Bone marrow (tissue), 2 donors: ENCODE measurements at places on chromosomes 11 and 22.
A peak's percentile ranks its signal among the peaks of the same experiment; 100 is the strongest.

DNA sequence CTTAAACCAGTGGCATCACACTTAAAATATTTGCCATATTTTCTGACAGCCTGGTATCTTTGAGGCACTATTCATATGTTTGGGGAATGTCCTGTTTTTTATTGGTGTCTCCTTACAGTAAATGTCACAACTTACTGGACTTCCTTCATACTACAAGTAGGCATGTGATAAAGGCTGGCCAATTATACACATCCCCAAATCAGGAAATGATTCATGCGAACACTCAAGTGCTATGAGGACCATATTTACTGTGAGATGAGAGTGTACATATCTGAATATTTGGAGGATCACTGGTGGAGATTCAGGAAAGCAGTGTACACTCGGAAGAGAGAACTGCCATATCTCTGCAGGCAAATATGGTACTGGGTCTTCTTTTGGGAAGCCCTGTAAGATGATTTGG, 913.8 kb upstream of the CHORDC1 start:
- no peak for DNase-seq

GRCh38 chr11:93718057-93718563, 23.2 kb downstream of the TAF1D start:
- DNase-seq, result no peak

- DNase-seq, result no peak
These were observed 26.9 kb downstream of the SLC6A5 start for GRCh38 chr11:20626279-20626678.

GRCh38 chr11:20138707-20139106, 21.6 kb downstream of the DBX1 start:
- no peak for DNase-seq

DNA sequence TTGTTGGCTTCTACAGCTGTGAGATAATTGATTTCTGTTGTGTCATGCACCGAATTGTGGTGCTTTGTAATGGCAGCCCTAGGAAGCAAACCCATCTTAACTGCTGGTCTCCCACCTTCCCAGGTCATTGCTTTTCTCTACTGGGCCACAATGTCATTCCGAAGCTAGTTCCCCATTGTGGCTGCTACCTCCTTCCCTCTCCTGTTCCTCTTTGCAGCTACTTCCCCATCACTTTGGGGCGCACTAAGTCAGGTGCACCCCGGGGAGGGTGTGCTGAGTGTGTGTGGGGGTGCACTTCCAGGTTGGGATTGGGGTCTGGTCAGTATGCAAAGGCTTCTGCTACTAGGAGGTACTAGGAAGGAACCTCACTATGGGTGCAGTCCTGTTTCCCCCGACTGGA, 109.3 kb downstream of the ST3GAL4 start:
- DNase-seq, result peak; percentile 30

DNA sequence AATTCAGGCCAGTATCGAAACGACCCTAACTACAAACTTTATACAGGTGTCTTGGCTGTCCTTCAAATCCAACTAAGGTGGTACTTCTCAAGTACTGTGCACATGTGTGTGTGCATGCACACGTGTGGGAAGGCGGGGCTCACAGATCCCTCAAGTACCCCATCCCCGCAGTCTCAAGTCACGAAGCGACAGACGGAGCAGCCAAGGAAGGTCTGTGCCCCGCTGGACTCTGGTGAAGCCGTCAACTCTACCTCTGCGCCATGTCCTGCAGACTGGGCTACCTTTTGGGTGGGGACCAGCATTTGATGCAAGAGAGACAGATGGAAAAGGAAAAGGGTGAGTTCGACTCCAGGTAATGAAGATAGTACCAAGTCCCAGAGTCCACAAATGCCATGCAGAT, 169.0 kb downstream of the CRYBB2 start:
- DNase-seq, result no peak

GRCh38 chr22:39343259-39344045, 6.3 kb upstream of the SYNGR1 start:
- no peak for DNase-seq

GRCh38 chr11:96704847-96705246, 315.0 kb downstream of the JRKL start:
- no peak for DNase-seq

- DNase-seq, result no peak
These were observed 63.4 kb upstream of the CARD18 start for GRCh38 chr11:105202844-105203548.

- DNase-seq, result no peak
These were observed 206.5 kb upstream of the PDGFD start for GRCh38 chr11:104370478-104370877.

- DNase-seq, result no peak
These were observed 49.2 kb downstream of the APOL5 start for GRCh38 chr22:35766654-35767580.

- DNase-seq, result no peak
These were observed 4.4 kb downstream of the TMEM121B start for GRCh38 chr22:17116572-17117330.

- DNase-seq, result no peak
These were observed 119.6 kb downstream of the NAV2 start for GRCh38 chr11:19832086-19832750.

- no peak for DNase-seq
These were observed 7.7 kb upstream of the GLYATL1B start for GRCh38 chr11:59078435-59078834.

DNA sequence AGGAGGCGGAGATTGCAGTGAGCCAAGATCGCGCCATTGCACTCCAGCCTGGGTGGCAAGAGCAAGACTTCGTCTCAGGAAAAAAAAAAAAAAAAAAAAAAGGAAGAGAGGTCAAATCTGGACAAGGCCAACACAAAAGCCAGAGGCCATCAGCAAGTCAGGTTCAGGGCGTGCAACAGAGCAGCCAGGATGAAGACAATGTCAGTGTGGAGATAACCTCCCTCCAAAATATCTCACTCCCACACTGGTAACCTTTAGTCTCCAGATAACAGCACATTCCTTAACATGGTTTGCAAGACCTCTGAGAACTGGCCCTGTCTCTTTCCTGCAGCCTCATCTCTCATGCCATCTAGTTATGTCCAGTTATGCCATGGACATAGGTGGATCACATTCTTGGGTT, 4.7 kb downstream of the CSNK2A3 start:
- no peak for DNase-seq

DNA sequence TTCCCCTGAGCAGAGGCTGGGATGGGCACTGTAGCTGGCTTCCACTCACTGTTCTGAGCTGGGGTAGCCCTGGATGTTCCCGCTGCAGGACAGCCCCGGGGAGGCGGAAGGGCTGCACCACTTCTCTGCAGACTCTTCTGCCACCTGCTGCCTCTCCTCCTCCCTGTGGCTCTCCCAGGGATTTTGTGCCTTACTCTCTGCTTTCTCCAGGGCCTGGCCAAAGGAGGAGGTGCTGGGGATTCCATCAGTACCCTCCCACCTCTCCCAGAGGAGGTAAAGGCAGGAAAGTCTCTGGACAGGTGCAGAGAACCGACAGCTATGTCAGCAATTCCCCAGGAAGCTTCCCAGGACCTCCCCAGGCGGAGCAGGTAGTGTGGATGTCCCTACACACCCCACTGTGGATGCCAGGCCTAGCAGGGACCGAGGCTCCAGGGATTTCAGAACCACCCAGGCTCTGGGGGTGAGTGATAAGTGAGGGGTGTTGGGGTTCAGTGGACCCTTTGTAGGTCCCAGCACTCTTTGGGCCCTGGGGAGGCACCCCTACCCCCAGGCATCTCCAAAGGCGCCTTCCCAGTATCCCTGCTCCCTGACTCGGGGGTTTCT, 11.3 kb downstream of the DUSP8 start:
- no peak for DNase-seq

DNA sequence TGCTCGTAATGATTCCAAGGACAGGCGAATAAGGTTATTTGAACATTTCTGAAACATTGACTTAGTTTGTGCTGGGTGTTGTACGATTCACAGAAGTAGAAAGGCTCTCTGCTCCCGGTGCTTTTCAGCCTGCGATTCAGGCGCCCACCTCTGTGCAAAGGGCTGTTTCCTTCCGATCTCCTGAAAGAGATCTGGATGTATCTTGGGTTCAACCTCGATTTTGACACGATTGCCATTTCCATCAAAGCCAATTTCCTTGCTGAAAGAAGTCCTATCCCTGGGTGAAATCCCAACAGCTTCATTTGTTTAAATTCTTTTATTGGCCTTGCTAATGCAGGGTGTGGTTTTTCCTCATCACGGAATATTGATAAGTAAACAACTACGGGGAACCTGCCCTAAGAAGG, 1.1 kb upstream of the ZC3H12C start:
- no peak for DNase-seq

DNA sequence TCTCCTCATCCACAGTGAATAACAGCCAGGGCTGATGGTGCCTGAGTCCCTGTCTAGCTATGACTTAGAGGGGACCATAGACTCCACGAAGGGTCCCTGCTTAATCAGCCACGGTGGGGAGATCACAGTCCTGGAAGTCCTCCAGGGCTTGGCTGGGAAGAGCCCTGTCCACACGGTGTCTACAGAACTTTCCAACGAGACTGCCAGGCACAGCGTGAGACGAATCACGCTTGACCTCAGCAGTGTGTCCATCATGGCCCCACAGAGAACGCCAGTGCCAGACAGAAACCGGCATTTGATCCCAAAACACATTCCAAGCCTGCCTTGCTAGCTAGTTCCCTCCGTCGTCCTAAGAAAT, 143.4 kb downstream of the CRYBB2 start:
- DNase-seq, result no peak

- DNase-seq, result no peak
These were observed 40.3 kb downstream of the IRAG1 start for GRCh38 chr11:10653261-10653660.

DNA sequence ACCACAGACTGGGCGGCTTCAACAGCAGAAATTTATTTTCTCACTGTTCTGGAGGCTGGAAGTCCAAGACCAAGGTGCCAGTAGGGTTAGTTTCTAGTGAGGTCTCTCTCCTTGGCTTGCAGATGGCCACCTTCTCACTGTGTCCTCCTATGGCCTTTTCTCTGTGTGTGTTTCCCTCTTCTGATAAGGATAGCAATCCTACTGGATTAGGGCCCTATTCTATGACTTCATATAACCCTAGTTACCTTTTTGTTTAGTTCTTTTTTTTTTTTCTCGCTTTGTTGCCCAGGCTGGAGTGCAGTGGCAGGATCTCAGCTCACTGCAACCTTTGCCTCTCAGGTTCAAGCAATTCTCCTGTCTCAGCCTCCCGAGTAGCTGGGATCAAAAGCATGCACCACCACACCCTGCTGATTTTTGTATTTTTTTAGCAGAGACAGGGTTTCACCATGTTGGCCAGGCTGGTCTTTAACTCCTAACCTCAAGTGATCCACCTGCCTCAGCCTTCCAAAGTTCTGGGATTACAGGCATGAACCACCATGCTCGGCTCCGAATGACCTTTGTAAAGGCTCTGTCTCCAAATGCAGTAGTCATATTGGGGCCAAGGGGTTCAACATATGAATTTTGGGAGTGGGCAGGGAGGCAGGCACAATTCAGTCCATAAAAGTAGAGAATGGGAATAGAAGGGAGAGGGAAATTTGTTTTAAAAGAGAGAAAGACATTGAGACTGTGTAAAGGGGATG, 25.5 kb upstream of the NNMT start:
- no peak for DNase-seq

DNA sequence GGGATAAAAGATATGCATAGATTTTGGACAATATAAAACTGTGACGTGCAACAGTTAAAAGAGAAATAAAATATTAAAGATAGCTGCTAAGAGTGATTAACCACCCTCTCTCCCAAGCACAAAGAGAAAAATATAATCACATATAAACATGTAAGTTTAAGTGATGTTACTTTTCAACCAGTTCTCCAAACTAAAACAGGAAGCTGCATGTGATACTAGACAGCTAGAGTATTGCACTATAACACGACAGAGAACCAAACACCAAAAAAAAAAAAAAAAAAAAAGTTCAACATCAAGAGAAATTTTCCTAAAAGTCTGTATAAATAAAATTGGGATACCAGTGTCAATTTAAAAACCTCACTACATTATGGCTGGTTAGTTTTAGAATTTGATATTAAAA, 79.1 kb downstream of the PICALM start:
- DNase-seq, result no peak

DNA sequence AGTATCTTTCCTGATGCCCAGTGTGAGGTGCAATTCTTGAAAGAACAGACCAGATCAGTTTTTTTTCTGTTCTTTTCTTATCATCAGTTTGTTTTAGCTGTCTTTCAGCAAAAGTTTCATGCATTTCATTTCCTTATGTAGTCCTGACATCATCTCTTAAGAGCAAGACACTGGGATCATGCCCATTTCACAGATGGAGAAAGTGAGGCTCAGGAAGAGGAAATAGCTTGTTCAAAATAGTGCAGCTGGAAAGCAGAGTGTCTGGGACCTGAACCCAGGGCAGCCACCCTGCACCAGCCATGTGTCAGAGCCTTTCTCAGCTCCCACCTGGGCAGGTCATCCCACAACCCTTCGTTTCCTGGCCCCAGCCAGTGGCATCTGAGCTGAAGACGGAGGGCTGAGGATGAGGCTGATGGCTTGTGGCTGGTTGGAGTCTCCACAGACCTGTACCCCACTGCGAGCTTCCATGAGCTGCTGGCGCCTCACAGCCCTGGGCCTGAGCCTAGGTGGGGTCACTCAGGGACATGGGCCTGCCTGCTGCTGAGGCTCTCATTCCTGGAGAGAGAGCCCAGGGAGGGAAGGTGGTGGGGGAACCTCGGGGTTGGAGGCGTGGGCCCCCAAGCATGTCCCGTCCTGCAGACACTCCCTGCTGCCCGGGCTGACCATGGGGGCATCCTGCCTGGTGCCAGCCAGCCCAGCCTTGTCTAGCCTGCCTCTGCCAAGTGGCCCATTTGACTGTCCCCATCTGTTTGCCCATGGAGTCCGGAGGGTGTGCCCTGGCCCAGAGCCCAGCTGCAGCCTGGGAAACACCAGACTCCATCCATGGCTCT, 61.8 kb downstream of the SMIM38 start:
- no peak for DNase-seq

GRCh38 chr11:19995145-19995544, 165.1 kb downstream of the DBX1 start:
- DNase-seq, result no peak

GRCh38 chr11:69365558-69365957, 71.6 kb downstream of the MYEOV start:
- DNase-seq, result no peak

- no peak for DNase-seq
These were observed 359.5 kb downstream of the INSC start for GRCh38 chr11:15473954-15474837.

DNA sequence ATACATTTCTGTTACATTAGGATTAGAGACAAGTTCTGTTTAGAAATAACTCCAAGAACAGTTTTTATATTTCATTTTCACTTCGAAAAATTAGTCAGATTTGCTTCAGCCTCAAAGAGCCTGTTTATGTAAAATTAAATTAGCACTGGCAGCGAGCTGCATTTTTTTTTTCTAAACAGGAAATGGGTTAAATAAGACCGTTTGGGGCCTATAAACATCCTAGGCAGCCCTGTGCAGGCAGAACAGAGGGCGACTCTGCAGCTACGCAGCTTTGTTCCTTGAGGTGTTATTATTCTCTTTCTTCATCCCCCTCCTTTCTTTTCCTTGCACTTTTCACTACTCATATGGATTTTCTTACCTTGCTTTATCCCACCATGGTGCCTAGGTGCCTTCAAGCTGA, 48.7 kb downstream of the CWC15 start:
- no peak for DNase-seq

- DNase-seq, result no peak
These were observed 83.6 kb upstream of the CRTAM start for GRCh38 chr11:122754553-122755322.

GRCh38 chr11:17156283-17156682, 51.5 kb downstream of the PIK3C2A start:
- DNase-seq, result no peak

- peak; percentile 100 for DNase-seq
These were observed at the start of gene TUT1 for GRCh38 chr11:62591448-62592145. Gene TUT1 (minus strand): TSS chr11:62591523. CDS start chr11:62591485, 38 bp downstream.
